ENCODE measurements at places on chromosomes 4 and X.

GRCh38 chr4:71093745-71094144 lies 100.3 kb downstream of the DCK start:
- no peaks in the 10 kb centered on the region for H3K36me3 ChIP-seq
- H3K4me1 ChIP-seq = peaks cover 19% of the 10 kb centered on the region
- DNase-seq = no peak
- H3K27me3 ChIP-seq = no peaks in the 10 kb centered on the region

GRCh38 chrX:19640693-19641374 lies 125.5 kb upstream of the MAP3K15 start:
- no peak for DNase-seq
- no peak overlapping the region for H3K27ac ChIP-seq
- H3K27me3 ChIP-seq = no peaks in the 10 kb centered on the region
- H3K4me3 ChIP-seq = no peak overlapping the region
- no peaks in the 10 kb centered on the region for H3K36me3 ChIP-seq

DNA sequence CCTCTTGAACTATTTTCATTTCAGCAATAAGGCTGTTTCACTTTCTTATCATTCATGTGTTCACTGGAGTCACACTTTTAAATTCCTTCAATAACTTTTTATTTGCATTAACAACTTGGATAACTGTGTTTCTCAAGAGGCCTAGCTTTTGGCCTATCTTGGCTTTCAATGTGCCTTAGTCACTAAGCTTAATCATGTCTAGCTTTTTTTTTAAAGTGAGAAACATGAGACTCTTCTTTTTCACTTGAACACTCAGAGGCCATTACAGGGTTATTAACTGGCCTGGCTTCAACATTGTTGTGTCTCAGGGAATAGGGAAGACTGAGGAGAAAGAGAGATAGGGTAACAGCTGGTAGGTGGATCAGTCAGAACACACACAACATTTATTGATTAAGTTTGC lies 64.0 kb upstream of the VCX2 start:
- H3K27me3 ChIP-seq = no peaks in the 10 kb centered on the region
- H3K4me3 ChIP-seq = no peak overlapping the region
- no peaks in the 10 kb centered on the region for H3K4me1 ChIP-seq

DNA sequence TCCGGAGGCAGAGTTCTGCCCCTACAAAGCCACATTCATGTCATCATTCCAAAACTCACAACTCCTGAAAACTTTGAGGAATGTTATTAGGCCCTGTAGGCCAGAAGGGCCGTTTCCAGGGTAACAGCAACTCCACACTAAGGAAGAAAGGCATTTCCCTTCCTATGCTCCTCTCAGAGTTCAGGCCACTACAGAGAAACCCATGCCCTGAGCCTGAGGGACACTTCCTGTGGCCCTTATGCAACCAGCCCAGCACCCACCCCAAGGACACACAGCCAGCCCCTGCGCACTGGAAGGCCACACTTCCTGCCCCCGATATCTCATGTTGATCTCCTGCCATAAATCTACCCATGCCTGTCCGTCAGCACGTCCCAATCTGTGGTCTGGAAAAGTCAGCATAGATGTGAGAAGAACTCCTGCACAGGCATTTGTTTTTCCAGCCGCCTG lies 289.3 kb downstream of the BCOR start:
- H3K4me3 ChIP-seq = no peak overlapping the region
- DNase-seq = no peak
- H3K27ac ChIP-seq = peak overlapping the region; percentile 19
- H3K36me3 ChIP-seq = no peaks in the 10 kb centered on the region
- no peaks in the 10 kb centered on the region for H3K27me3 ChIP-seq
- peaks cover 10% of the 10 kb centered on the region for H3K4me1 ChIP-seq

DNA sequence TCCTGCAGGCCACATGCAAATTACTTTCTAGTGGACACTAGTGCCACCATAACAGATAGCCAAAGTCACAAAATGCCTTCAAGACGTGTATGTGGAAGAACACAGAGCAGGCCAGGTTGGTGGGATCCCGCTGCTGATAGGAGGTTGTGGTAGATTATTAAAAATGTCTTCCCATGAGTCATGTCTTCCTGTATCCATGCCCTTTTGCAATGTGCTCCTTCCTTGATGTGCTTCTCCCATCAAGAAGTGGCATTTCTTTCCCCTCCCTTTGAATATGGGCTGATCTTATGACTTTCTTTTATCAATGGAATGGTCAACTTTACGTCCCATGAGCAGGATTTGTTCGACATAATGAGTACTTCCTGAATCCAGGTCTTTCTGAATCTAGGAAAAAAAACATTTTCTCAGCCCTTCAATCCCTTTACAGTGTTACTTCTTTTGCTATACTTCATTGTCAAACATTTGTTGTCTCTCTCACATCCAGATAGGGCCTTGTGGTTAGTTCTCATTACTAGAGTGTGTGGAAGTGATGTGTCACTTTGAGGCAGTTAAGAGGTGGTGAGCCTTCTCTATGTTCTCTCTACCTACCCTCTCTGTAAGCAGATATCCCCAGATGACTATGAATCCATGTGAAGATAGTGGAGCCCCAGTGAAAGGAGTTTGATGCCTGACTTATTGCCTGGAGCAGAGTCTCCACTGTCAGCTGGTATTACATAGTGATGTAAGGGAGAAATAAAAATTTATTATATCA lies 519.2 kb upstream of the DIPK2B start:
- no peak for DNase-seq
- no peak overlapping the region for H3K4me3 ChIP-seq
- H3K27me3 ChIP-seq = no peaks in the 10 kb centered on the region
- H3K27ac ChIP-seq = no peak overlapping the region
- no peaks in the 10 kb centered on the region for H3K4me1 ChIP-seq

DNA sequence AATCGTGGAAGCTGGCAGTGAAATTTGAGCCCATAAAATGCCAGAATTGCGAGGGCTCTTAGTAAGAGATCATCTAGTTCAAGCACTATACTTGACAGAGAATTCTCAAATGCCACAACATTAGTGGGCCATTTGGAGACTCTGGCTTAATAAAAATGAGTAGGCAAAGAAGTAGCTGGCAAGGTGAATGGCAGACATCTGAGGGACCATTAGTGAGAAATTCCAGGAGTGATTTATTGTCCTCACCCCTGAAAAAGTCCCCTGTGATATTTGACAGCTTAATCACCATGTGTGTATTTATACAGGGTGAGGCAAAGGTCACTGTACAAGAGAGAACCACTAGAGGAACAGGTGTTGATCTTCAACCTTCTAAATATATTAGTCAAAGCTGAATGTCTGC lies 207.5 kb downstream of the CHRDL1 start:
- no peak overlapping the region for H3K27ac ChIP-seq
- no peak for DNase-seq
- no peaks in the 10 kb centered on the region for H3K27me3 ChIP-seq

- no peaks in the 10 kb centered on the region for H3K27me3 ChIP-seq
- H3K27ac ChIP-seq = peak overlapping the region; percentile 62
- H3K4me1 ChIP-seq = peaks cover 53% of the 10 kb centered on the region
- DNase-seq = no peak
- no peak overlapping the region for H3K4me3 ChIP-seq
- H3K36me3 ChIP-seq = no peaks in the 10 kb centered on the region
Measured at GRCh38 chr4:119730671-119730950, 102.0 kb upstream of the PDE5A start.

- DNase-seq = no peak
- peaks cover 15% of the 10 kb centered on the region for H3K4me1 ChIP-seq
- no peaks in the 10 kb centered on the region for H3K27me3 ChIP-seq
- H3K27ac ChIP-seq = peak overlapping the region; percentile 70
- H3K36me3 ChIP-seq = no peaks in the 10 kb centered on the region
Measured at GRCh38 chr4:139808381-139808807, 142.8 kb downstream of the MGST2 start.

GRCh38 chrX:14698790-14699189 lies 169.5 kb downstream of the GLRA2 start:
- no peaks in the 10 kb centered on the region for H3K4me1 ChIP-seq
- no peak for DNase-seq
- H3K27me3 ChIP-seq = no peaks in the 10 kb centered on the region
- no peak overlapping the region for H3K4me3 ChIP-seq
- H3K36me3 ChIP-seq = no peaks in the 10 kb centered on the region

DNA sequence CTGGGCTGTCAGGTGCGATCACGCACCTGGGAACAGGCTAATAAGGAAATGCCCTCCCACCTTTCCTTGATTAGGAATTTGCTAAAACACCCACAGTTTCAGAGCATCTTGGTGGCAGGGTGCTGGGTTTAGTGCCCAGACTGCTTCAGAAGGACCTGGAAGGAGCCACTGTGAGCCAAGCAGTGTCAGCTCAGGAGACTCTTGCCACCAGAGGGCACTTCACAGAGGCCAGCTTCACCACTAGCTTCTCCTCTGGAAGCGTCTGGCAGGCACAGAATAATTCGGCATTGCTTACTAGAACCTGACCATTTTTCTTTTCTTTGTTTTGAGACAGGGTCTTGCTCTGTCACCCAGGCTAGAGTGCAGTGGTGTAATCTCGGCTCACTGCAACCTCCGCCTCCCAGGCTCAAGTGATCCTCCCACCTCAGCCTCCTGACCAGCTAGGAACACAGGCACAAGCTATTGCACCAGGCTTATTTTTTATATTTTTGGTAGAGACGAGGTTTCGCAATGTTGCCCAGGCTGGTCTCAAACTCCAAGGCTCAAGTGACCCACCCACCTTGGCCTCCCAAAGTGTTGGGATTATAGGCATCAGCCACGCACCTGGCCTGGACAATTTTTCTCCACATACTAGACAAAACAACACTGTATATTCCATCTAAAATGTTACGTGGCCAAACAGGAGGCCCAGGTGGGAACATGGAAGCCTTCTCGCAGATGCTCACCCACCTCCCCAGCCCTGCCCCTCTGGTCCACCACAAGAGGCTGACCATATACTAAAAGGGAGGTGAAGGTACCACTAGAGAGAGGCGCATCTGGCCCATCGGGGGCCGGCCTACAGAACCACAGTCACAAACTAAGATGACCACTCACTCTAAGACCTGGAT lies 14.1 kb downstream of the NOP14 start:
- no peaks in the 10 kb centered on the region for H3K27me3 ChIP-seq
- no peak overlapping the region for H3K4me3 ChIP-seq
- peaks cover 97% of the 10 kb centered on the region for H3K36me3 ChIP-seq
- H3K27ac ChIP-seq = no peak overlapping the region
- no peak for DNase-seq

DNA sequence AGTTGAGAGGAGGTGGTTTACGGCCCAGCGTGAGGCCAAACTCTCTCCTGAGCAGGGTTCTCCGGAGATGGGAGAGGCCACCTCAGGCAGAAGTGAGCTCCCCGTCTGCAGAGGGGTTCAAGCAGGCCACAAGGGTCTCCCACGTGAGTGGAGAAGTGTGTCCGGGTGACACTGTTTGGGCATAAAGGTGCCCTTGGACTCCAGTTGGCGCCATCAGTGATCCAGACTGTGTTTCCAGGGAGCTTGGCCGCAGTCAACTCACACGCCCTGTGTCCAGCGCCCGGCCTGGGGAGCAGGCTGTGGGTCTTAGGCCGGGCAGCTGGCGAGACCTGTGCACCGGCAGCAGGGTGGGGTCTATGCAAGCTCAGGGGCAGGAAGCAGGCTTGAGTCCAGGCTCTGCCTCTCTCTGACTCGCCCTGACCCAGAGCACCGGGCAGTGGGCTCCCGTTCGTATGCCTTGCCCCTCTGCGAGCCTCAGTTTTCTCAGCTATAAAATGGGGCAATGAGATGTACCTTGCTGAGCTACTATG lies 24.6 kb upstream of the HTRA3 start:
- H3K36me3 ChIP-seq = no peaks in the 10 kb centered on the region
- no peak overlapping the region for H3K4me3 ChIP-seq
- H3K27ac ChIP-seq = no peak overlapping the region
- no peak for DNase-seq
- no peaks in the 10 kb centered on the region for H3K27me3 ChIP-seq
- H3K4me1 ChIP-seq = peaks cover 36% of the 10 kb centered on the region

DNA sequence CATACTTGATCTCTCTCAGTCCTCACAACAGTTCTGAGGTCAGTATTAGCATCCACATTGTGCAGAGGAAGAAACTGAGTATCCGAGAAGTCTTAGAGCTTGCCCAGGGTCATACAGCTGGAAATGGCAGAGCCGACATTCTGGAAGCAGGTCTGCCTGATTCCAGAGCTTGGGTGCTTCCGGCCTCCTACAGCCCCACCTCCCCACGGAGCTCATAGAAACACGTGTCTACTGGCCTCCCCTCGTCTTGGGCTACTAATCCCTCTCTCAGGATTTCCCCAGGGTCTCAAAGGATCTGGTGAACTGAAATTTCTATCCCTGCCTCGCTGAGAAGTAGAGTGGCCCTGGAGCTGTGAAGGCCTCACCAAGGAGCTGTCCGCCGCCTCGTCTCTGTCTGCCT lies 12.0 kb upstream of the KDM5C start:
- H3K27me3 ChIP-seq = no peaks in the 10 kb centered on the region
- no peaks in the 10 kb centered on the region for H3K4me1 ChIP-seq
- no peak overlapping the region for H3K27ac ChIP-seq
- H3K4me3 ChIP-seq = no peak overlapping the region

DNA sequence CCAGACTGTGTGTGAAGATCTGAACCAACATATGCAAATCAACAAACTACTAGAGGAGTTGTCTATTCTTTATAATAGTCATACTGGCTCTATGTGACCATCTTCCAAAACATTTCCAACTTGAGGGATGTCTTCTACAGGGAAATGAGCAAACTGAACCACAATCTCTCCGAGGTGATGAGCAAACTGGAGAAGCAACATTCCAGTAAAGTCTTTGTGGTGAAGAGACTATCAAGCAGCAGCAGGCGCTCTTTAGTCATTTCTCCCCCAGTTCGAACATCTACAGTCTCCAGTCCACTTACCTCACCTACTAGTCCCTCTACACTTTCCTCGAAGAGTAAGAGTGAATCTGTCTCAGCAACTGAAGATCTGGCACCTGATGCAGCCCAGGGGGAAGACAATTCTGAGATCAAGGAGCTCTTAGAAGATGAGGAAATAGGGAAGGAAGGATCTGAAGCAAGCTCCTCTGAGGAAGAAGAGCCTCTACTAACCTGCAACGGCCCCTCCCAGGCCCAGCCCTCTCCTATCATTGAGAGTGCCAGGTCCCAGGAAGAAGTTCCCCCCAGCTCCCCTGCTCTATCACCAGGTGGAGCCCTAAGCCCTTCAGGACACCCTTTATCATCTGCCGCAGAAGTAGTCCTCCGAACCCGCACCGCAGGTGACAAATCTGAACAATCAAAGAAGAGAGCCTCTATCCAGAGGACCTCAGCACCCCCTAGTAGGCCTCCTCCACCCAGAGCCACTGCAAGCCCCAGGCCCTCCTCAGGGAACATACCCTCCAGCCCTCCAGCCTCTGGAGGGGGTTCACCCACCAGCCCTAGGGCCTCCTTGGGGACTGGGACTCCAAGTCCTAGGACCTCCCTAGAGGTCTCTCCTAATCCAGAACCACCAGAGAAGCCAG lies 98.1 kb downstream of the HNRNPD start:
- no peaks in the 10 kb centered on the region for H3K27me3 ChIP-seq
- H3K4me3 ChIP-seq = no peak overlapping the region
- H3K4me1 ChIP-seq = no peaks in the 10 kb centered on the region
- DNase-seq = no peak
- no peak overlapping the region for H3K27ac ChIP-seq

DNA sequence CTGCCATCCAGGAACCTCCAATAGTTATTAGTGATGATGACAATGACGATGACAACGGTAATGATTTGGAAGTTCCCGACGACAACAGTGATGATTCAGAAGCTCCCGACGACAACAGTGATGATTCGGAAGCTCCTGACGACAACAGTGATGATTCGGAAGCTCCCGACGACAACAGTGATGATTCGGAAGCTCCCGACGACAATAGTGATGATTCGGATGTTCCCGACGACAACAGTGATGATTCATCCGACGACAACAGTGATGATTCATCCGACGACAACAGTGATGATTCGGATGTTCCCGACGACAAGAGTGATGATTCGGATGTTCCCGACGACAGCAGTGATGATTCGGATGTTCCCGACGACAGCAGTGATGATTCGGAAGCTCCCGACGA lies 14.7 kb downstream of the CXCR3 start:
- H3K4me3 ChIP-seq = no peak overlapping the region
- peaks cover 48% of the 10 kb centered on the region for H3K36me3 ChIP-seq
- no peaks in the 10 kb centered on the region for H3K27me3 ChIP-seq
- H3K4me1 ChIP-seq = peaks cover 22% of the 10 kb centered on the region

All from left ventricle myocardium inferior (tissue), 1 donor.